ENCODE measurements at places on chromosomes 11 and 22.

GRCh38 chr11:128809128-128809527, 58.0 kb downstream of the KCNJ1 start:
- DNase-seq: no peak

DNA sequence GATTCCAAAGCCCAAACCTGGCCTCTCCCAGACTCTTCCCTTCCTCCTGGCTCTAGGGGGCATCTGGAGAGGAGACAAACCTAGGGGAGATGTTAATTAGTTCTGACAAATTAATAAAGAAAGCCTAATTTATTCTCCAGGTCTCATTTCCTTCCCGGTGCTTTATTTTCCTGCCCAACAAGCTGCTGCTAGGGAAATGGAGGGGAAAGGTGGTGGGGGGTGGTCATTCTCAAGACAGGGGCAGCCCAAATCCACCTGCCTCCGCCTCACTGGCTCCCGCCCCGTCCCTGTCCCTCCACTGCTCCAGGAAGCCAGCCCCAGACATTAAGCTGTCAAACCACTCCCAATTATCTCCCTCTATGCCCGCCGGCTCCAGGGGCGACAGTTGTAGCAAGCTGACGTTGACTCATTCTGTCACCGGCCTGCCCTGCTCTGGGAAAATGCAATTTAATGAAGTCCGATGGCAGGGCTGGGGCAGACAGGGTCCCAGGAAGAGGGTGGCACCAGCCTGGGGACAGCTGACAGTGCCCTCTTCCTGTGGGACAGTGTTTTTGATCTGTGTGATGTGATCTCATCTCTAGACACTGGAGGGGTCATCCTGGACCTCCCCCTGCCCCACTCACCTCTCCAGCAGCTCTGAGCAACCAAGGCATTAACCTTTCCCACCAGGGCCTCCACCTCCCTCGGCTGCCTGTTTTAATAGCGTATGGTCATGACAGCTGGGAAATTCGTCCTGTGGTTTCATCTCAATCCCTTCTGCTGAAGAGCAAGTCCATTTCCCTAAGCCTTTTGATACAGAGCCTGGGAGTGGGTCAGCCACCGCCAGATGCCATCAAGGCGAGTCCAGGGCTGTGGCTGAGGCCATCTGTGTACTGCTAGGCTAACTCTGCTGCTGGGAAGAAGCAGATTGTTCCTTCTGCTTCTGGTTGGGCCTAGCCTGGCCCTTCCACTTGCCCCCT, 27.1 kb downstream of the NECTIN1 start:
- no peak for DNase-seq

DNA sequence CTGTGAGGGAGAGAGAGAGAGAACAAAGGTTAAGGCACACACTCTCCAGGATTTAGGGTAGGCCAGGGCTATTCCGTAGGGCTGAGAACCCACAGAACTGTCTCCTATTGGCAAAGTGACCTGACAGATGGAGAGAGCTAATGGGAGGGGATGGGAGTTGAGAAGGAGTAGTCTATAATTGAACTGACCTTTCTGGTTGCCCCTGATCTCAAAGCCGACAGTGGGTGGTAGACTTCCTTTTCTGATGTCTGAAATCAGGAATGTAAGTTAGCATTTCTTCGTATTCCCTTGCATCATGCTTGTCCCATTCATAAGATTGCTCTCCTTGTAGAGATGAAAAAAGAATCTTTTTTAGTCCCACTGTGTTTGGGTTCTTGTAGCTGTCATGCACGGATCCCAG, 210.1 kb downstream of the NTM start:
- DNase-seq: no peak

GRCh38 chr22:23386822-23387580, 193.1 kb downstream of the IGLL1 start:
- no peak for DNase-seq

DNA sequence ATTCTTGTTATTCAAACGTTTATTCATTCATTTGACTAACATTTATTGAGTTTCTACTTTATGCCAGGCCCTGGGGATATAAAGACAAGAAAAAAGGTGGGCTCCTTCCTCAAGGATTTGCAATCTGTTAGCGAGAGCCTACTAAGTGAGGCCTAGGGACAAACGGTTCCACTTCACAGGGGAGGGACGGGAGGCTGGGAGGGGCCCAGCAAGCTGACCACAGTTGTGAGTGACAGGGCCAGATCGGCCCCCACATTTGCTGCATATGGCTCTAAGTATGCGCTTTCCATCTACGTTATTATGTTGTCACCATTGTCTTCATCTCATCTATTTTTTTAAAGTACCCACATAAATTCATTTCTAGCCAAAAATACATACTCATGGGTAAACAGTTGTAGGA, 271.1 kb downstream of the BUD13 start:
- DNase-seq: no peak

- no peak for DNase-seq
Measured at GRCh38 chr11:132913295-132913694, 619.0 kb downstream of the OPCML start.

DNA sequence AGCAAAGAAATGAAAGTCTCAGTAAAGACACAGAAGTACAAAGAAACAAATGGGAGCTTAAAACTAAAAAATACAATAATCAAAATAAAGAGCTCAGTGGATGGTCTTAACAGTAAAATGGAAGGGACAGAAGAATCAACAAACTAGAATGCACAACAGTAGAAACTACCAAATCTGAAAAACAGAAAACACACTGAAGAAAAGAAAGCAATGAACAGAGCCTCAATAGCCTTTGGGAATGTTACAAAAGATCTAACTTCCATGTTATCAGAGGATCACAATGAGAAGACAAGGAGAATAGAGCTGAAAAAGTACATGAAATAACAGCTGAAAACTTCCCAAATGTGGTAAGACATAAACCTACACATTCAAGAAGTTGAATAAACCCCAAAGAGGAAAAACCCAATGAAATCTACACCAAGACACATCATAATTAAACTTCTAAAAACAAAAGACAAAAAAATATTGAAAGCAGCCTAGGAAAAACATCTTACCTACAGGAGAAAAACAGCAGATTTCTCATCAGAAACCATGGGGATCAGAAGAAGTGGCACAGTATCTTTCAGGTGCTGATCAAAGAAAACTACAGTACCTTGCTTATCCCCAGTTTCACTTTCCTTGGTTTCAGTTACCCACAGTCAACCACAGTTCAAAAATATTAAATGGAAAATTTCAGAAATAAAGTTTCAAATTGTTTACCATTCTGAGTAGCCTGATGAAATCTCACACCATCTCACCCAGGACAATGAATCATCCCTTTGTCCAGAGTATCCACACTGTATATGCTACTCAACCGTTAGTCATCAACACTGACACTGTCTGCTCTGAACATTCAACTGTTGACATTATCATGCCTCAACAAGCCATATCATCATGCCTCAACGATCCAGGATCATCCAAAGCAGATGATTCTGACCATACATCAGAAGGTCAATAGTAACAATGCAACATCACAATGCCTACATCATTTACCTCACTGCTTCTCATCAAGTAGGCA, 22.2 kb downstream of the RRAS2 start:
- peak; percentile 91 for DNase-seq

- DNase-seq: peak; percentile 33
Measured at GRCh38 chr22:49208768-49209252, 618.9 kb downstream of the BRD1 start.

- DNase-seq: no peak
Measured at GRCh38 chr22:27538666-27539065, 262.9 kb downstream of the MN1 start.

- no peak for DNase-seq
Measured at GRCh38 chr11:15849257-15849656, 507.1 kb downstream of the SOX6 start.

- no peak for DNase-seq
Measured at GRCh38 chr11:36257351-36257750, 31.9 kb downstream of the COMMD9 start.

GRCh38 chr22:33889748-33890147, 30.5 kb downstream of the LARGE1 start:
- no peak for DNase-seq

- DNase-seq: peak; percentile 30
Measured at GRCh38 chr11:79087238-79087960, 353.4 kb downstream of the TENM4 start.

DNA sequence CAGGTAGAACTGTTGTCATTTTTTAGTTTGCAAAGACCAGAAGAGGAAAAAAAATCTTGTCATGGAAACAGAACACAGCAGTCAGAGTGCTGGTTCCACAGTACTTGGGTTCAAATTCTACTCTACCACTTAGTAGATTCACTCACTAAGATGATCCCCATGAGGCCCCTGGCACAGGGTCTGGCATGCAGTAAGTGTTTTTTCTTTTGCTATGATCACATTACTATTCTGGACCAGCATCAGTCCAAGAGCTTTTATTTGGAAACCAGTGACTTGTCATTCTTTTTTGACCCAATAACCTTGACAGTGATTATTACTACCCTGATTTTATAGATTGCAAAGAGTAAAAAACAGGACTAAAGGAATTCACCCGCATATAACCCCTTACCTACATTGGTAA, 4.1 kb downstream of the EEF1G start:
- no peak for DNase-seq

- no peak for DNase-seq
Measured at GRCh38 chr22:29331658-29332300, 16.3 kb upstream of the RASL10A start.

- no peak for DNase-seq
Measured at GRCh38 chr11:88569342-88569741, 231.8 kb upstream of the CTSC start.

GRCh38 chr11:13386567-13386966, 76.5 kb downstream of the BTBD10 start:
- DNase-seq: no peak

DNA sequence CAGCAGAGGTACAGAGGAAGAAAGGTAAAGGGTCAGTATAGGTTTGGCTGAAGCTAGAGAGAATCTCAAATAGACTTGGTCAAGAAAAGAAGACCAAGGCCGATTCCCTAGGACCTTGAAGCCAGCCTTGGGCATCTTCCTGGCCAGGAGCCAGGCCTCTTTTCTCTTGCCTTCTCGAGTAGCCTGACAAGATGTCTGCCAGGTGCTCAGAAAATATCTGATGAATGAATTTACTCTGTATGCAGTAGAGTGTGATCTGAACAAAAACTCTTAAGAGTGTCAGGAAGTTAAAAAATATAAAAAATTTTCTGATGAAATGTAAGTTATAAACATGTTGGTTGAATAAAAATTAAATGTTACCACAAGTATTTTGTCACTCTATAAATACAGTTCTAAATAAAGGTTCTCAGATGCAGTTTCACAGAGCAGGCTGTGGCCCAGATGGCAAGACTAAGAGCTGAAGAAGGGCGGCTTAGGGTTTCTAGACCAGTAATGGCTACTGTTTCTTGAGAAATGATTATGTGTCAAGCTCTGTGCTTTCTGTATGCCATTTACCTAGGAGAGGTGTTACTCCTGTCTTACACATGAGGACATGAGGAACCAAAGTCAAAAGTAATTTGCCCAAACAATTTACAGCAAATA, 98.1 kb downstream of the ATXN10 start:
- DNase-seq: no peak

DNA sequence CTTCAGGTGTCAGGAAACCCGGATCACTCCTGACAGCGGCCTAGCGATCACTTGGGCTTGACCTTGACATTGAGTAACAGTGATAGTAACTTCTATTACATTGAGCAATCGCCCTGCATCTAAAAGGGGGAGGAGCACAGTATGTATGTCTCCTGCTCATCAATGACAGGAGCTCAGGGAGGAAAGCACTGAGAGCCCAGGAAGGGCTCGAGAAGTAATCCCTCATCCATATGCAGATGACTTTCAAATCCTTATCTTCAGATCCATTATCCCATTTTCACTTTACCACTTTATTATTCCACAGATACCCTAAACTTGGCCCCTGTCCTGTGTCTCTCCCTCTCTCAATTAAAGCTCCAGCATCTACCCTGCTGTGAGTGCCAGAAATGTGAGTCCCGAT, 47.8 kb downstream of the ABTB2 start:
- DNase-seq: no peak

GRCh38 chr11:66335531-66336233, 552 bp downstream of the RIN1 start:
- peak; percentile 85 for DNase-seq

Data from SJSA1 (cell line).